ENCODE measurements at places on chromosomes 5 and 9.

- no peak for DNase-seq
Observed at GRCh38 chr5:33238826-33239695, 201.7 kb upstream of the TARS1 start.

DNA sequence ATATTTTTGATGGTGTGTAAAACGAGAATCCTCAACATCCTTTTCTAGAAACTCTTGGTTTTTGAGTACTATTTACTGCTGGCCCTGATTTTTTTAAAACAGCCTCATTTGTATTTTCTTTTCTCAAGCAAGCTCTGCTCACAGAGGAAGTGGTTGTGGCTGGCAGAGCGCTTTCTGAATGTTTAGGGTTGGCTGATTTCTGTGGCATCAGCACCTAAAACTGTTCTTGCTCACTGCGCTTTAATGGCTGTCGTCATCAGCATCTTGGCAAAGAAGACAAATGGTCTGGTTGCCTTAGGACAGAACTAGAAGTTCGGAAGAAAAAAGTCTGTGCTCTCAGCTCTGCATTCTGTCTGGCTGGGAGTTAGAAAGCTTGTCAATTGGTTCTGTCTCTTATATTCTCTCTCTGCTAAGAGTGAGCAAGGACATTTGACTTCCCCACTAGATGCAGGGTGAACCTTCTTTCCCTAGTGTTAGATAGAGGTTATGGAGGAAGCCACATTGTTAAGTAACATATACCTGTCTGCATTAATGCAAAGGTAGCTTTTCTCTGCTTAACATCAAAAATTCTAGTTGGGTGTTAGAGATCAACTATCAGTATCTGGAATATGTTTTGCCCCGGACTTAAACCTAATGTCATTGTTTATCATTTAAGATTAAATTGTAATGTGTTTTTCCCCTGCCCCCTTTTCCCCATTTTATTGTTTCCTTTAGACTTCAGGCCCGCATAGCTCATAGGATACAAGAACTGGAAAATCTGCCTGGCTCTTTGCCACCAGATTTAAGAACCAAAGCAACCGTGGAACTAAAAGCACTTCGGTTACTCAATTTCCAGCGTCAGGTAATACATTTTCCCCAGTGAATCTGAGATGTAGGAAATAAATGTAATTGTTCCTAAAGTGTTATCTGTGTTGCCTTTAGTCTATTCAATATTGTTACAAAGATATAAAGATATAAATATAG lies 39.0 kb downstream of the SMARCA2 start:
- peak; percentile 36 for DNase-seq

GRCh38 chr5:160685219-160685618 lies 166.8 kb downstream of the ATP10B start:
- DNase-seq, result no peak

- no peak for DNase-seq
Observed at GRCh38 chr5:5419291-5420210, 2.9 kb upstream of the ICE1 start.

- DNase-seq, result no peak
Observed at GRCh38 chr9:126802318-126803059, 2.4 kb upstream of the ZBTB43 start.

- DNase-seq, result no peak
Observed at GRCh38 chr5:13339093-13339492, 605.4 kb downstream of the DNAH5 start.

- no peak for DNase-seq
Observed at GRCh38 chr5:17196697-17197096, 20.7 kb upstream of the BASP1 start.

DNA sequence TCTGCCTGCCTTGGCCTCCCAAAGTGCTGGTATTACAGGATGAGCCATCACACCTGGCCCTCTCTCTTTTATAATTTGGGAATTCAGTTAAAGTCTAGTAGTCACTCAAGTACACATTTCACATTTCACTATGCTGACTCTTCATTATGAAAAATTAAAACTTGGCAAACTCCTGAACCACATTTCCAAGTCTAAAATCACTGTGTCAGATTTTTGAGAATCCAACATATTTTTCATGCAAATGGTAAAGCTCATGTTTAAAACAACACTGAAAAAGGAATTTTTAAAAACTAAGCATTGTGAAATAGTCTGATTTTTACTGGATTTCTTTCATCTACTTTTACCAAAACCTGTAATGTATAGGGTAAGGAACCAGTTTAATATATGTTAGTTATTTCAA lies 92.3 kb downstream of the SVEP1 start:
- DNase-seq, result no peak

DNA sequence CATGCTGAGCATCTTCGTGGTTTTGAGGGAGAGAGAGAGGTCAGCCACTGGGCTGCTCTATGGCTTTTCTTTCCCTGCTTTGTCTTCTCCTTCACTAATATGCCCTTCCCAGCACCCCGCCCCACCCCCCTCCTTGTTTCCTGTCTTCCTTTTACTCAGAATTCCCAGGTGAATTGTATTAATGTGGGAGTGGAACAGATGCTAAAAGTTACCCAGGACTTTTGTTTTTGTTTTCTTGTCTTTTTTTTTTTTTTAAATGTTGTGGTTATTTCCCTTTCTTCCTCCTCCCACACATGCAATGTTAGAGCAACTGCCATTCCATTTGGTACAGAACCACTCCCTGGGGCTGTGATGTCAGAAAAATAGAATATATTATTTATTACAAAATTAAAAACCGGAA lies 442.7 kb upstream of the CD180 start:
- no peak for DNase-seq

GRCh38 chr5:65141493-65141892 lies 340.2 kb downstream of the ADAMTS6 start:
- no peak for DNase-seq

DNA sequence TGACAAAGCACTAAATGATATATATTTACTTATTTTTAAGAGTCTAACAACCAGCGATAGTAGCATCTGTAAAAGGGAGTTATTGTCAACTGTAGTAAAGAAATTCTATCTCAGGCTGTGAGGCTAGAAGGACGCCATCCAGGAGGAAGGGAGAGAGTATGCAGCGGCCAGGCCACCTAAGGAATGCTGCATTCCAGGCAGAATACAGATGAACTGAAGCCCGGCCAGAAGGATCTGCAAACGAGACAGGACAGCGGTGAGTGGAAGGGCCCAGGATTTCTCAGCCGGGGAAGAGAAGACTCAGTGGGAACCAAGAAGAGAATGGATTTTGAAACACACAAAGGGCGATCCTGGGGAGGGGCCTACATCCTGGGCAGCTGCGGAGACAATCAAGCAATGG lies 7.4 kb downstream of the RETREG1 start:
- no peak for DNase-seq

- no peak for DNase-seq
Observed at GRCh38 chr5:55227664-55228430, 732 bp upstream of the MCIDAS start.

- no peak for DNase-seq
Observed at GRCh38 chr5:154107756-154108155, 69.0 kb downstream of the MFAP3 start.

- no peak for DNase-seq
Observed at GRCh38 chr9:133578524-133579441, 30.4 kb downstream of the FAM163B start.

DNA sequence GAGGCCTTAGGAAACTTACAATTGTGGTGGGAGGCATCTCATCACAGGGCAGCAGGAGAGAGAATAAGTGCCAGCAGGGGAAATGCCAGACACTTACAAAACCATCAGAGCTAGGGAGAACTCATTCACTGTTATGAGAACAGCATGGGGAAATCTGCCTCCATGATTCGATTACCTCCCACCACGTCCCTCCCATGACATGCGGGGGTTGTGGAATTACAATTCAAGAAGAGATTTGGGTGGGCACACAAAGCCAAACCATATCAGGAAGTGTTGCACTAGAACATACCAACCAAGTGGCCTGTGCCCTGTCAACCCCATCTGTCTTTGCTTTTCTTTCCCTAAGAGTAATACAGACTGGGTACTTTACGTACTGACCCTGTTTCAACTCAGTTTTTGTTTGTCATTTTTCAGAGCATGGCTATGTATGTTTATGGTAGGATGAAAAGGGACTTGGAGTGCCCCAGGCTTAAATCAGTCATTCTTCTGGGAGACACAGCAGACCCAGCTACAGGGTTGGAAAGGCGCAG lies 58.3 kb upstream of the TGFBR1 start:
- no peak for DNase-seq

DNA sequence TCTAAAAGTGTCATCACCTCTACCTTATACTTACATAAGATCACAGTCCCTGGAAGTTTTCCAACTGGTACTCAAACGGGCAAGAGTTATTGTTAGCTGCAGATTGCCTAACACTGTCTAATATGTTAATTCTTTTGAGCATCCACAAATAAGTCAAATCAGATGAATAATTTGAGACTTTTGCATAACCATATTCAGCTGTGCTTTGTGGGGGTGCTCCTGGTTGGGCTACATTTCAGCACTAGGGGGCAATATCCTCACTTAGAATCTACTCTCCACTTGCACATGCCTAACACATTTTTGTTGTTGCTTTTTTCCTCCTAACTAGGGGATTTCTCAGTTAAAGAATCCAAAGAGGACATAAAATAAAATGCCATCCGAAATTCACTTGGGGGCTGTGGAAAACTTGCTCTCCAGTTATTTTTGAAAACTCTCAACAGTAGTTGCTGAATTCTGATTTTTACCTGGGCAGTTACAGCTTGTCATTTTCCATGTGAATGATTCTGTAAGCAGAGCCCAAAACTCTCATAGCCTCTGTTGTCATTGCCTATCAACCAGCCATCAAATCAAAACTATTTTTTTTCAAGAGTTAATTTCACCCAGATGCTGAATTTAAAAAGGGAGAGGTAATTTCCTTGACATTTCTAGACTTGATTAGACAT lies 71.5 kb downstream of the TRIM36 start:
- peak; percentile 2 for DNase-seq

- no peak for DNase-seq
Observed at GRCh38 chr5:93158841-93159240, 422.2 kb downstream of the NR2F1-AS1 start.

- DNase-seq, result no peak
Observed at GRCh38 chr5:177545487-177546257, 8.7 kb downstream of the FAM193B start.

DNA sequence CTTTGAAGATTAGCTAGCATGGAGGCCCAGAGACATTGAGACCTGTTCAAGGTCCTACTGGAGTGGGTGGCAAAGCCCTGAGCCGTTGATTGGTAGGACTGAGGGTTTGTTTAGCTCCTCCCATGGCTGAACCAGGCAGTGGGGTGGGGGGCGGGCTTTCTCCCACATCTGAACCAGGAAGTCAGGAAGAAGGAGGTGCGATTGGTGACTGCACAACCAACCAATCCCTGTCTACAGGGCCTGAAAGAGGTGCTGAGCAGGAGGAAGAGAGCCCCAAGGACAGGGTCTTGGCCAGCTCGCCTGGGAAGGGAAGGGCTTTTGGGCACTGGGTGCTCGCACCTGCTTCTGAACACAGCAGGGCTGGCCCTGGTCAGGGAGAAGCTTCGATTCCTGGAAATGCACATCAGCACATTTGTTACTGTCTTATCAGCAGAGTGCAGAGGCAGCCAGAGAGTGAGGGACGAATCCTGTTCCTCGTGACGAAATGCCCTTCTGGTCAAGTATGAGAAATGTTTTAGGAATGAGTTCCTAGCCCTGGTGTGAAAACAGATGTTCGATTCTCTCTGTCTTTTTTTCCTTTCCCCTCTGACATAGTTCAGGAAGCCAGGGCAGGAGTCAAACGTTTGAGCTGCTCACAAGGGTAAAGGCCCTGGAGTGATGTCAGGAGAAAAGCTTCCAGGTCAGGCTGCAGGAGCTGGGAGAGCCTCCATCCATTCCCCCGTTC lies 294.8 kb upstream of the KLF4 start:
- DNase-seq, result no peak

- no peak for DNase-seq
Observed at GRCh38 chr9:113619491-113620376, 156.2 kb downstream of the RGS3 start.

- no peak for DNase-seq
Observed at GRCh38 chr9:129932303-129933151, 97.3 kb downstream of the USP20 start.

- no peak for DNase-seq
Observed at GRCh38 chr9:101625876-101626275, 31.1 kb upstream of the PPP3R2 start.

- no peak for DNase-seq
Observed at GRCh38 chr5:138901716-138902115, 26.6 kb upstream of the LRRTM2 start.

DNA sequence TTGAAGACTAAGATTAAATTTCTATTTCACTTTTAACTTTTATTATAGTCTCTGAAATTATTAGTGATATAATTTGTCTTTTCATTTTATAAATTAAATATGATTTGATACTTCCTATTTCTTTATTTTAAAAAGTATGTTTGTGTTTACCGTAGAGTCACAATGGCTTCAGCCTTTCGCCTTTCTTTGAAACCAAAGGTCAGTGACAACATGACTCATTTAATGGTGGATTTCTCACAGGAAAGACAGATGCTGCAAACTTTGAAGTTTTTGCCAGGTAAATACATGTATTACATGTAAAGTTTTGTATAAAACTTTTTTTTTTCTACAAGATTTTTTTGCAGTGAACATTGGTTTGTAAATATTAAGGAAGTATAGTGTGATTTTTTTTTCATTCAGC lies 36.4 kb downstream of the FSD1L start:
- DNase-seq, result no peak

GRCh38 chr9:113246928-113247327 lies 25.6 kb downstream of the SLC31A1 start:
- DNase-seq, result no peak

DNA sequence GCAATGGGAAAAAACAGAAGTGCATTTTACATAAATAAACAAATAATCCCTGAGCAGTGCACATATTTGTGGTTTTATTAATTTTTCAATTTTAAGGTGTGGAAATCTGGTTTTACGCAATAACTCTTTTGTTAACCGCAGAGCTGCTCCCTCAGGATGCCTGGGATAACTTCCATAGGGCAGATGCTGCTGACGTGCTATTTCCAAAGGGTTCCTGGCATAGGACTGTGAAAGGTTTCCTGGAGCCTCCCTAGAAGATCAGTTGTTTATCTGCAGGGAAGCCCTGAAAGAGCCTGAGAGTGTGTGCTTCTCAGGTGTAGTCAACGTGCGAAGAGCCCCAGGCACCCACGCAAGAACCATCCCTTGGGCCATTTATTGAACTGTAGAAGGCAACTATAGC lies 443.5 kb downstream of the PLK2 start:
- DNase-seq, result no peak

GRCh38 chr5:34439601-34440000 lies 216.5 kb upstream of the RAI14 start:
- DNase-seq, result no peak

DNA sequence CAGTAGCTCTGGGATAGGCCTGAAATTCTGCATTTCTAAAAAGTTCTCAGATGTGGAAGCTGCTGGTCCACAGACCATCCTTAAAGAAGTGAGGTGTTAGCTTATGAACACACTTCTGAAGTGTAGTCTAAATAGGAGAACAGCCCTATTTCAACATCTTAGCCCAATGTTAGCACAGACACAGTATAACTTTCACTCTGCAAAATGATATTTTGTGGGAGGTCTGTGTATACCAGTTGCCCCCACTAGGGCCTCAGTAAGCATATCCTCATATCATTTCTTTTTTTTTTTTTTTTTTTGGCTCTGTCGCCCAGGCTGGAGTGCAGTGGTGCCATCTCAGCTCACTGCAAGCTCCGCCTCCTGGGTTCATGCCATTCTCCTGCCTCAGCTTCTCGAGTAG lies 7.5 kb upstream of the HABP4 start:
- DNase-seq, result no peak

Measured in stimulated activated CD8-positive, alpha-beta memory T cell treated with anti-CD3 and anti-CD28 coated beads, Interleukin-2, amount 100 ng/mL, for 48 hours (primary cell).